T-helper 17 cell (primary cell): ENCODE measurements at places on chromosomes 4 and X.
A peak's percentile ranks its signal among the peaks of the same experiment; 100 is the strongest.

DNA sequence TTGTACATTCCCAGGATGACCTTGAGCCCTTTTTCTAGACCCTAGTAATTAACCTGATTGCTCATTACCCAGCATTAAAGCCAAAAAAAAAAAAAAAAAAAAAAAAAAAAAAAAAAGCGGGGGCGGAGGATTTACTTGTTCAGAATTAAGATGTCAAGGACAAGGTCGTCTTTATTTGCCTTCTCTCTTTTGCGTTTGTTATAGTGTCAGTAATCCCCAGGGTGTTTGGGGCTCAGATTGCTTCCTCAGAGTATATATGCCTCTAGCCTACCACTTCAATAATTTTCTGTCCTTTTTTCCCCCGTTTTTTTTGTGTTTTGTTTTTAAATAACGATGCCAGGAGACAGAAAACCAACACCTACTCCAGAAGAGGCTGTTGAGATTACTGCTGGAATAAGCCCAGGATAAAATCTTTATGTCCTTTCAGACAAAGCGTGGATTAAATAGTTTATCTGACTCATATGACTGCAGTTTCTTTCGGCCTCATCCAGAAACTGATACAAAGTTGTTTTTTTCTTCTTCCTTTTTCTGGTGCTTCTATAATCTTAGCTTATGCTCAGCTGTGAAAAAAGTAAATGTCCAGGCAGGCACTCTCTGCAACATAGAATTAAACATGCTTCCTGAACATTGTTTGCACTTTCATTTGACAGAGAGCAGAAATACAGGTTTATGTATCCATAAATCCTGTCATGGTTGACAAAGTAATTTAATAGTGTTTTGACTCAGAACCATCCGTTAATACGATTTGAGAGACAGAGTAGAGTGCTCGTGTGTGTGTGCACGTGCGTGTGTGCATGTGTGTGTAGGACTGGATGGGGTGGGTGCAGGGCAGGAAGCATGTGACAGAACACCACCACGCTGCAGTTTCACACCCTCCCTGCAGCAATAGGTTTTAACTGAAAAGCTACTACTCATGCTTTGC, 138.6 kb downstream of the AFF1 start:
- DNase-seq = no peak
- peaks cover 5% of the 10 kb centered on the region for H3K36me3 ChIP-seq
- H3K4me3 ChIP-seq = peak overlapping the region; percentile 87
- H3K27me3 ChIP-seq = no peaks in the 10 kb centered on the region
- peaks cover 39% of the 10 kb centered on the region for H3K4me1 ChIP-seq
- H3K27ac ChIP-seq = peak overlapping the region; percentile 94

DNA sequence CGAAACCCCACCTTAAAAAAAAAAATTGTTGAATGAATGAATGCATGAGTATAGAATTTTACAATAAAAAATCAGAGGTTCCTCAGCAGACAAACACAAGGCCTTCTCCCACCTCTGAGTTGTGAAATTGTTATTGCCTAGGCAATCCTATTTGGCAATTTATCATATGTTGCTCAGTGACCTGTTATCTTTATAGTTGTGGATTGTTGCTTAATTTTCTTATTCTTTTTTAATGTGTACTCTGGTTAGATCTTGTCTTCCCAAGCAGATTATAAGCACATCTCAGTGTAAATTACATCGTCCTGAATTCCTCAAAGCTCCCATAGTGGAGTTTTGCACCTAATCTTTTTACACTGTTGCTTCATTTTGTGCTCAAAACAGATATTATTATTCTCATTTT, 71.9 kb downstream of the RBM47 start:
- peaks cover 10% of the 10 kb centered on the region for H3K4me1 ChIP-seq
- no peak overlapping the region for H3K4me3 ChIP-seq
- H3K27ac ChIP-seq = no peak overlapping the region
- H3K27me3 ChIP-seq = no peaks in the 10 kb centered on the region
- H3K36me3 ChIP-seq = no peaks in the 10 kb centered on the region
- DNase-seq = no peak

- H3K36me3 ChIP-seq = no peaks in the 10 kb centered on the region
- DNase-seq = no peak
- H3K4me3 ChIP-seq = no peak overlapping the region
- peaks cover 5% of the 10 kb centered on the region for H3K27me3 ChIP-seq
- peaks cover 2% of the 10 kb centered on the region for H3K4me1 ChIP-seq
- no peak overlapping the region for H3K27ac ChIP-seq
Measured at GRCh38 chr4:5139141-5139540, 87.9 kb downstream of the STK32B start.

- H3K27me3 ChIP-seq = no peaks in the 10 kb centered on the region
- no peaks in the 10 kb centered on the region for H3K4me1 ChIP-seq
- DNase-seq = no peak
Measured at GRCh38 chr4:25283948-25284347, 28.6 kb upstream of the ZCCHC4 start.

GRCh38 chrX:71081330-71082123, 13.4 kb upstream of the SNX12 start:
- no peaks in the 10 kb centered on the region for H3K4me1 ChIP-seq
- H3K27ac ChIP-seq = no peak overlapping the region
- H3K36me3 ChIP-seq = no peaks in the 10 kb centered on the region
- no peak for DNase-seq
- no peaks in the 10 kb centered on the region for H3K27me3 ChIP-seq

DNA sequence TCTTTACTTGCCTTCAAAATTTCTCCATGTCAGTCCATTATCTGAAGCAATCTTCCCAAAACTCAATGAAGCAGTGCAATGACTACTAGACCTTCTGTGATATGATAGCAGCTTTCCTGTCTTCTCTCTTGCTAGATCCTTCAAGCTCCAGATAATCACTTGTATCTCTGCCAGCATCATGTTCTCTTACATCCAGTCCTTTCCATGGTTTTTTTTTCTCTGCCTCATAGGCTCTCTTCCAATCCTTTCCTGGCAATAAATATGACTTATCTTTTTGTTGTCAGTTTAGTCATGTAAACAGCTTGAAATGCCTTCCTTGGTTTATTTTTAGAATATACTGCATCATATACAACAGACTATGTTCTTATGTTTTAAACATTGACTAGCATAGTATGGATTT, 193.5 kb downstream of the CFAP299 start:
- DNase-seq = no peak
- H3K36me3 ChIP-seq = no peaks in the 10 kb centered on the region
- H3K4me1 ChIP-seq = peaks cover 6% of the 10 kb centered on the region
- peaks cover 6% of the 10 kb centered on the region for H3K27me3 ChIP-seq

DNA sequence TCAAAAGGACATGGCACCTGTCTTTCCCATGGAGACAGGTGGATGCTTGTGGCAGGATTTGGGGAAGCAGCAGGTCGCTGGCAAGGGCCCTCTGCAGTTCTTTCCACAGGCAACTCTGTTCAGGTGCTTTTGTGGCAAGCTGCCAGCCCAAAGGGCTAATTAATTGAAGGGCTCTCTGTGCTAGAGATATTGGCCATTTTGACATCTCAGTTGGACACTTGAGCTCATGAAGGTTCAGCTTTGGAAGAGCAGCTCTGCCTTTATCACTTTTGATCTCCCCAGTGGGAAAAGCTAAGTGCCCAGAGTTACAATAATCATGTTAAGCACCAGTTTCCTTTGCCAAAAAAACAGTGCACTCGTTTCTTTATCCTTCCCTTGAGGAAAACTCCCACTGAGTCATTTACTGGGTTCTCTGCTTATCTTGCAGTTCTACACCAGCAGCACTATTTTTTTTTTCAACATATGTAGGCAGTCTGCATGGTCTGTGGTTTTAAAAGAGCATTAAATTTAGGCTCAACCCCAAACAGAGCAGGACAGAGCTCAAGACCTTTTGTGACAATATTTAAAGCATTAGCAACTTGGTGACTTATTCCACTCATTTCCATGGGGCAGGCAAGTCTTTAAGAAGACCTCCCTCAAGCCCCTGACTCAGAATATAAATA, 336.4 kb upstream of the RASGEF1B start:
- no peak for DNase-seq
- no peaks in the 10 kb centered on the region for H3K36me3 ChIP-seq
- peaks cover 4% of the 10 kb centered on the region for H3K4me1 ChIP-seq
- no peak overlapping the region for H3K4me3 ChIP-seq
- H3K27me3 ChIP-seq = peaks cover 30% of the 10 kb centered on the region
- H3K27ac ChIP-seq = no peak overlapping the region

DNA sequence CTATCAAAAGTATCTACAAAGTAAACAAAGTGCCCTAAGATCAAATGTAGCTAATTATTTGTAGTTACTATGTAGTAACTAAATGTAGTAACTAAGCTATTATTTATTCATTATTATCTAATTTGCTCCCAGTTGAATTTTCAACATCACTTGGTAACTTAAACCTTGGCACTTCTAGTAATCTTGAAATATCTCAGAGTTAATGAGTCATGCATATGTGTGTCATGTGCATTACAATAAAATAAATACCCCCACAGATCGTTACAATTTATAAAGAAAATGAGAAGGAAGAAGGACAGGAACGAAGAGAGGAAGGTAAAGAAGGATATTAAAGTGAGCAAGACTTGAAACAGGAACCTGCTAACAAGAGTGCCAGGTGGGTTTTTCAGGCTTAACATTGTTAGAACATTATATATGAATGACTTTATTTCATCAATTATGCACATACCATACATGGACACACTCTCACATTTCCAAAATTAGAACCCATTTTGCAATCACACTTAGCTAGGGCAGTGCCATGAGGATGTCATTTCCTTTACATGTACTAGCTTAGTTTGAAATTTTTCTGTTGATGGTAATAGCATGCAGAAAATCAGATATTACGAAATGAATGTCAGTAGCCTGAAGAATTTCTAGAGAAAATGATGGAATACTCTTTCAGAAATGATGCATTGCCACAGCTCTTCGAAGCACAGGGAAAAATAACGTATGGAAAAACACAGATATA, 1670.4 kb upstream of the AGA start:
- no peak overlapping the region for H3K27ac ChIP-seq
- no peaks in the 10 kb centered on the region for H3K36me3 ChIP-seq
- no peaks in the 10 kb centered on the region for H3K4me1 ChIP-seq
- H3K27me3 ChIP-seq = no peaks in the 10 kb centered on the region
- no peak overlapping the region for H3K4me3 ChIP-seq

DNA sequence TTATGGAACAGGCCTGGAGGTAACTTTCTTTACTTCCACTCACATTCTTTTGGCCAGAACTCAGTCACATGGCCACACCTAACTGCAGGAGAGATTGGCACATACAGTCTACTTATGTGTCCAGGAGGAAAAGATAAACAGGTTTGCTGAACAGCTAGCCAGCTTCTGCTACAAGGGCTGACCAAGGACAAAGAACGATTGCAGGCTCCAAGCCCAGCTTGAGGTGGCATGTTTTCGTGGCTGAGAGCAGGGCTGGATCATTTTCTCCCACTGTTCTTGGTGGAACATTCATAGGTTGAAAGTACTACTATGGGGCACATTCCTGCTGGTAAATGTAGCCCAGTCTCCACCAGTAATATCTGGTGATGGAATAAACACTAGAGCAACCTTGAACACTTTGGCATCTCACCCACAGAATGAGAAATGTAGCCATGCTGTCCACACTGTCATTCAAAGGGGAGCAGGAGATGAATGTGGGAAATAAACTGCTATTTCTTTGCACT, 28.2 kb downstream of the NHS start:
- no peaks in the 10 kb centered on the region for H3K4me1 ChIP-seq
- no peak overlapping the region for H3K27ac ChIP-seq
- DNase-seq = no peak
- no peaks in the 10 kb centered on the region for H3K27me3 ChIP-seq

- H3K4me3 ChIP-seq = no peak overlapping the region
- H3K27ac ChIP-seq = no peak overlapping the region
- H3K4me1 ChIP-seq = peaks cover 2% of the 10 kb centered on the region
- DNase-seq = no peak
Measured at GRCh38 chrX:112645774-112646173, 34.0 kb downstream of the LHFPL1 start.

DNA sequence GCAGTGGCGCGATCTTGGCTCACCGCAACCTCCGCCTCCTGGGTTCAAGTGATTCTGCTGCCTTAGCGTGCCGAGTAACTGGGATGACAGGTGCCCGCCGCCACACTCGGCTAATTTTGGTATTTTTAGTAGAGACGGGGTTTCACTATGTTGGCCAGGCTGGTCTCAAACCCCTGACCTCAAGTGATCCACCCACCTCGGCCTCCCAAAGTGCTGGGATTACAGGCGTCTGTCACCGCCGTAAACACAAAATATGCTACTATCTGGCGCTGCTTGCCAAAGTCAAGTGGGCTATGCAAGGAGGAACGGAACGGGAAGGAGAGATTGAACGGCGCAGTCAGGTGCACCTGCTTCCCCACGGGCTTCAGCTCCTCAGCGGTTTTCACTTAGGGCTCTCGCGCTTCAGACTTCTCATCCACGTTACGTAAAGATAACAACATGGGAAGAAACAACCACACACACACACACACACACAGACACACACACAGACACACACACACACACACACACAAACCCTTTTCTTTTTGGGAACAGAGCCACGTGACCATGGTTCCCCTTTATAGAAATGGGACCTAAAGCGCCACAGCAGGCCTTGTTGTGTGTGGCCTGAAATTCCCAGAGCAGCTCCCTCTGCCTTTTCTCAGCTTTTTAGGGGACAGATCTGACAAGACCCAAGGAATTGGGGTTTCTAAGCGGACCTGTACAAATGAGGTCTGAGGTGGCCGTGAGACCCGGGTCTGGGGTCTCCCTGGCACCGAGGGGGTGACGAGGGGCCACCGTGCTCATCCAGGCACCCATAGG, 1.5 kb downstream of the P2RY8 start:
- no peak for DNase-seq
- no peaks in the 10 kb centered on the region for H3K27me3 ChIP-seq
- peak overlapping the region; percentile 95 for H3K4me3 ChIP-seq
- peaks cover 19% of the 10 kb centered on the region for H3K4me1 ChIP-seq
- H3K27ac ChIP-seq = peak overlapping the region; percentile 99

DNA sequence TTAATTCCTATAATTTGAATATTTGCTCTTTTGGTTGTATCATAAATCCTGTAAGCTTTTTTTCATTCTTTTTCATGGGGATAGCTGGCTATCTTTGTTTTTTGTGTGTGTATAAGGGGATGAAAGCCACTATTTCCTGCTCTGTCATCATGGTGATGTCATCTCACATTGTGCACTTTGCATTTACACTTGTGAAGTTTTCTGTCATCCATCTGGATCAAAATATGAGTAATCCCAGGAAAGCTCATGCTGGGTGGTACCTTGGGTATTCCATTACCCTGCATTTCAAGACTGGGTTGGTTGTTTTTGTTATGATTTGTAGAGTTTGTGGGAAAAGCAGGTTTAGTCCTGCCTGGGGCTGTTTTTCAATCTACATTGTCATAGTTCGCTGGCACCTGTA, 367.3 kb downstream of the CHIC1 start:
- H3K4me1 ChIP-seq = no peaks in the 10 kb centered on the region
- DNase-seq = no peak
- no peak overlapping the region for H3K27ac ChIP-seq
- no peaks in the 10 kb centered on the region for H3K27me3 ChIP-seq
- no peaks in the 10 kb centered on the region for H3K36me3 ChIP-seq

GRCh38 chrX:108001218-108001814, 19.1 kb upstream of the TEX13B start:
- no peaks in the 10 kb centered on the region for H3K27me3 ChIP-seq
- no peaks in the 10 kb centered on the region for H3K36me3 ChIP-seq
- no peak overlapping the region for H3K27ac ChIP-seq
- no peak for DNase-seq
- no peak overlapping the region for H3K4me3 ChIP-seq
